ENCODE measurements at places on chromosomes 11 and 22. TPM values are rescaled to one million over a fixed set of nuclear protein-coding genes. Genes with fewer than 3 reads are reported as not detected.

MRPL49 gene
- 53.3 TPM for total RNA-seq

NCAM1 gene
- total RNA-seq = not detected

KIAA1671 gene
- total RNA-seq = 13.5 TPM

DDX25 gene
- 0.11 TPM for total RNA-seq

Data from HepG2 (cell line).